ENCODE measurements at places on chromosomes 16 and 17.

DNA sequence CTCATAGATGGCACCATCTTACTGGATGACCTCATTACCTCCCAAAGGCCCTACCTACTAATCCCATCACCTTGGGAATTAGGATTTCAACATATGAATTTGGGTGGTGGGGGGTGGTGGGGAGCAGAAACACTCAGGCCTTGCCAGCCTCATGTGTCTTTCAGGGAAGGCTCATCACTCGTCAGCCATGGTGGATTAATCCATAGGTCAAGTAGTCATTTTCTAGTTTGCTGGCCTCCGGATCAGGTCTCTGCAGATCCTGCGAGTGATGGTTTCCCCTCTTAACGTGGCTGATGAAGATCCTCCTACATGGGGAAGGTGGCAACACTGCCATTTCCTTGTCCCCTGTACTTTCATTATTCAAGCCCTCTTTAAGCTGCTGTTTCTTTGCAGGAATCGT is 101.1 kb downstream of the CLEC16A start:
- H3K4me1 ChIP-seq, result peaks cover 8% of the 10 kb centered on the region
- H3K27me3 ChIP-seq, result no peaks in the 10 kb centered on the region
- no peak overlapping the region for H3K27ac ChIP-seq
- DNase-seq, result no peak

DNA sequence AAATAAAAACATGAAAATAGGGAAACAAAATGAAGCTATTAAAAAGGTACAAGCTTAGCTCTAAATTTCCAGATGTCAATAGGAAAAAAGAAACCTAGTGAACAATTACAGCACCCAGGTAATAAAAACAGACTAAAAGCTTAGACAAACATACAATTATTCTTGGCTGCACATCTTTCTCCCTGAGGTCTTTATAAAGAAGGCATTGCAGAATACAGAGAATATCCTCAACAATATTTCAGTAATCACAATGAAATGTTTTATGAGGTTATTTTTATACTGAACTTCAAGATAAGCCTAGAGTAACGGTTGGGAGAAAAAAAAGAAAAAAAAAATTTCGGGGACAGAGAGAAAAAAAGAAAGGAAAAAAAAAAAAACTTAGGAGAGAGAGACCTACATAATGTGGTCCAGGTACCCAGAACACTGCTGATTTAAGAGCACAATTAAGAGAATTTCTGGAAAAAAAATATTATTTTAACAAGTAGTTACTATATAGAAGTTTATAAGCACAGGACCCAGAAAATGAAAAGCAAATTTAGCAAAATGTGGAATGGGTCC is 26.5 kb downstream of the KANSL1 start:
- H3K27me3 ChIP-seq, result no peaks in the 10 kb centered on the region
- DNase-seq, result no peak
- peaks cover 20% of the 10 kb centered on the region for H3K4me1 ChIP-seq

DNA sequence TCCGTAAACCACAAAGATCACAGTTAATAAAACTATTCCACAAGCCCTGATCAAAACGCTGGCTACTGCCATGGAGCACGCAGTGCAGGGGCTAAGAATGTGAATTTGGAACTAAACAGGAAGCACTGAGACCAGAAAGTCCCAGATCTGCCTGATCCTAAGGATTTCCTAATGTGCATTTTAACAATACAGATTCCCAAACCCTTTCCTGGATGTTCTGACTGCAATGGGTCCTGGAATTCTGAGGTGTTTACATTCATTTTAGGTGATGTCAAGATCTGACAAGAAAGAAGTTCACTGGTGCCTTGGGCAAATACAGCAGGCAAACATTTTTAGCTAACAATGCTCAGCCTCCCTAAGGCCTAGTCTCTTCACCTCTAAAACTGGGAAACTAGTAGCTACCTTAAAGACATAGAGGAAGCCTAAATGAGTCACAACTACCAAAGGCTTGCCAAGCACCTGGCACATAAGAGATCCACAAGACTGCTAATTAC is 10.3 kb downstream of the NSMCE1 start:
- H3K4me1 ChIP-seq, result peaks cover 34% of the 10 kb centered on the region
- peak overlapping the region; percentile 23 for H3K27ac ChIP-seq
- no peaks in the 10 kb centered on the region for H3K36me3 ChIP-seq
- no peaks in the 10 kb centered on the region for H3K27me3 ChIP-seq
- H3K4me3 ChIP-seq, result no peak overlapping the region

- no peaks in the 10 kb centered on the region for H3K4me1 ChIP-seq
- H3K36me3 ChIP-seq, result no peaks in the 10 kb centered on the region
- no peak overlapping the region for H3K27ac ChIP-seq
- no peak for DNase-seq
- H3K27me3 ChIP-seq, result no peaks in the 10 kb centered on the region
- no peak overlapping the region for H3K4me3 ChIP-seq
Measured at GRCh38 chr17:42251115-42251514, 25.1 kb downstream of the STAT5B start.

GRCh38 chr17:49730078-49730784 is 22.5 kb upstream of the SLC35B1 start:
- H3K27ac ChIP-seq, result no peak overlapping the region
- no peaks in the 10 kb centered on the region for H3K4me1 ChIP-seq
- DNase-seq, result no peak
- no peaks in the 10 kb centered on the region for H3K36me3 ChIP-seq
- H3K27me3 ChIP-seq, result no peaks in the 10 kb centered on the region

GRCh38 chr17:46962374-46962790 is 16.7 kb downstream of the RPRML start:
- peaks cover 7% of the 10 kb centered on the region for H3K4me1 ChIP-seq
- no peak overlapping the region for H3K27ac ChIP-seq
- H3K36me3 ChIP-seq, result no peaks in the 10 kb centered on the region
- H3K4me3 ChIP-seq, result no peak overlapping the region
- peak; percentile 63 for DNase-seq

DNA sequence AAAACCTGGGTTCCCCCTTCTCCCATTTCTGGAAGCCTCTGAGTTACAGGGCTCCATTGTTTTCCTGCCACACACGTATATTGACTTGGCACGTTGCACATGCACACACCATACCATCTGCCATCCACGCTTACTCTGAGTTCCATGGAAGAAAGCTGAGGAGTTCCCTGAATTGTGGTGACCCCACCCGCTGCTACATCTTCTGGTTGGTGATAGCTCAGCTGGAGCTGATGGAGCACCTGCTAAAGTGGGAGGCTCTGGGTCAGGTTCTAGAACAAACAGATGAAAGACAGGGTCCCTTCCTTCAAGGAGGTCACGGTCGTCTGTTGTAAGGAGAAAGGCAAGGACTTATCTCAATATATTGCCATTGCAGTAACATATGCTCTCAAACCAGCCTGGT is 41.1 kb downstream of the TMEM11 start:
- H3K4me1 ChIP-seq, result no peaks in the 10 kb centered on the region
- no peak for DNase-seq
- H3K27me3 ChIP-seq, result no peaks in the 10 kb centered on the region
- H3K27ac ChIP-seq, result no peak overlapping the region

DNA sequence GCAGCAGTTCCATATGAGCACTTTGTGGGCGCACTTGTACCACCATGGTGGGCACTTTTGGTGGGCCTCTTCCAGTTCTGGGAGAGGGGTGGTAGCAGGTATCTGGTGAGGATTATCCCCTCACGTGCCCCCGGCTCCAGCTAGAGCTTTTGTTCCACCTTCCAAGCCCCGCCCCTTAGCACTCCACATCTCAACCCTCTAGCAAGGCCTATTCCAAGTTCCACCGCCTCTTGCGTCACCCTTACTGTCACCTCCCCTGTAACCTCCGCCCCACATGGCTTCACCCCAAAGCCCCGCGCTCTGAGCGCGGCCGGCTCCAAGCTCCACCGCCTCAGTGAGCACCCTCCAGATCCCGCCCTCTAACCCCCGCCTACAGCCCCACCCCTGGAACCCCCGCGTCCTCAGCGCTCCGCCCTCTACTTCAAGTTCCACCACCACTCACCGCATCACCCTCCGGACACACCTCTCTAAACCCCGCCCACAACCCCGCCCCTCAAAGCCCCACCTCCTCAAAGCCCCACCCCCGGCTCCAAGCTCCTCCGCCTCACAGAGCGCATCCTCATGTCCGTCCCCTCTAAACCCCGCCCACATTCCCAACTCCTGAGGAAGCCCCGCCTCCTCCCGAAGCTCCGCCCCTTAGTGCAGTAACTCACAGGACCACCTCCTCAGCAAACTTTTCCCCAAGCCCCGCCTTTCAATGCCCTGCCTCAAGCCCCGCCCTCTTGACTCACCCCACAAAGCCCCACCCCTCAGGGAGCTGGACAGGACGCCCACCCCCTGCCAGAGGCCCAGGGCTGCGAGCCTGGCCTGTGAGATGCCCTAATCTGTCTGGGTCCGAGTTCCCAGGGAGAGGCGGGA is 11.1 kb downstream of the SCN4A start:
- no peak overlapping the region for H3K4me3 ChIP-seq
- H3K4me1 ChIP-seq, result no peaks in the 10 kb centered on the region
- H3K36me3 ChIP-seq, result no peaks in the 10 kb centered on the region
- peak; percentile 39 for DNase-seq
- H3K27me3 ChIP-seq, result no peaks in the 10 kb centered on the region

DNA sequence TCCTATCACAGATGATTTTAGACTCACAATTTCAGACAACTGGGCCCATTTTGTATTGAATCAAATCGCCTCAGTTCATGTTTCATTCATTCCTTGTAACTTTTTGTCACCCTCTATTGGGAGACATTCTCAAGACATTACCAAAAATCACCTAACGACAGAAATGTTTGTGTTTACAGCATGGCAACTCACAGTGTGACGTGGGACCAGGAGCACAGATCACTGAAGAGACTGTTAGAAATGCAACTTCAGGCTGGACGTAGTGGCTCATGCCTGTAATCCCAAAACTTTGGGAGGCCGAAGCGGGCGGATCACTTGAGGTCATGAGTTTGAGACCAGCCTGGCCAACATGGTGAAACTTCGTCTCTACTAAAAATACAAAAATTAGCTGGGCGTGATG is 249.6 kb downstream of the NTN1 start:
- no peaks in the 10 kb centered on the region for H3K36me3 ChIP-seq
- DNase-seq, result no peak
- H3K27ac ChIP-seq, result no peak overlapping the region
- H3K4me3 ChIP-seq, result no peak overlapping the region
- no peaks in the 10 kb centered on the region for H3K4me1 ChIP-seq

DNA sequence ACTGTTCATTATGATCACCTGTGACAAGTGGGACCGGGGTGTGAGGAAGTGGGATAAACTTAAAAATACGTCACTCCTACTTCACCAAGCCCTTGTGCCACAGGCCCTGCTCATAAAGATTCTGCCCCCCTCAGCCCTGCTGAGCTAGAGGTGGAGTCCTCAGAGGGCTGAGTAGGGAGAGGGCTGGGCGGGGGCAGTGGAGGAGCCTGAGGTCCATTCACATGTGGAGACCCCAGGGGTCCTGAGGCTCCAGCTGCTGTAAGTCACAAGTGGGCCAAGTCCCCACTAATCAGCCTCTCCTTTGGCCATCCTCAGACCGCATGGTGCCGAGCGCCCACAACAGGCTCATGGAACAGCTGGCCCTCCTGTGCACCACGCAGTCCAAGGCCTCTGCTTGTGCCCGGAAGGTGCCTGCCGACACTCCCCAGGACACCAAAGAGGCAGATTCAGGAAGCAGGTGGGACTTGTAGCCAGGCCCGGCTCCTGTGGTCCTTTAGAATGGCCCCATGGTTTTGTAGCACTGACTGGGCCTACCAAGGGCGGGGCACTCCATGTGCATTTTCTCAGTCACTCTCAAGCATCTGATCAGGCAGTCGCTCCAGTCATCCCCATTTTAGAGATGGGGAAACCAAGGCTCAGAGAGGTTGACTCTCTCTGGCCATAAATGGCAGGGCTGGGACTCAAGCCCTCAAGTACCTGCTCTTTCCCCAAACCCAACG is 10.4 kb downstream of the DNAAF8 start:
- no peaks in the 10 kb centered on the region for H3K4me1 ChIP-seq
- no peak for DNase-seq
- H3K4me3 ChIP-seq, result no peak overlapping the region
- no peaks in the 10 kb centered on the region for H3K36me3 ChIP-seq
- no peak overlapping the region for H3K27ac ChIP-seq
- no peaks in the 10 kb centered on the region for H3K27me3 ChIP-seq

DNA sequence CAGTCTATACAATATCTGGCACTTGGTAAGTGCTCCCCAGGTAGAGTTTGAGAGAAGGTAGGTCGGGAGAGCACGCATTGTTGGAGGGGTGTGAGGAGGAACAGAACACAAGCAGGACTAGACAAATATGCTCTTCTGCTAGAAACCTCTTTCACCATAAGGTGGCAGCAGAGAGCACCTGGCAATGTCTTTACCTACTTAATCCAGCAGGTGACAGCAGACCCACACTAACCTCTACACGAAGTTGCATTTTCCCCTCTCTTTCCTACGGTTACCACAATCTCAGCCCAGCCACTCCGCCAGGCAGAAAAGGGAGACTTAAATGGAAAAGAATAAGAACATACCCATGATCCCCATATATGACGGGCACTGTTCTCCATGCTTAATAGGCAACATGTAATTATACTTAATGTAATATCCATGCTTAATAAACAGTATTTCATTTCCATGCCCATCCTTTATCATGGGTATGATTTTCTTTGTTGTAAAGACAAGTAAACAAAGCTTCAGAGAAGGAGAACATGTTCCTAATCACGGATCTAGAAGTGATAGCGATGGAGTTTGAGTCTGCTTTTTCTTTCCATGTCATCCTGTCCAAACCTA is 55.1 kb upstream of the CCL2 start:
- no peak overlapping the region for H3K4me3 ChIP-seq
- no peaks in the 10 kb centered on the region for H3K4me1 ChIP-seq
- H3K27ac ChIP-seq, result no peak overlapping the region
- peak; percentile 77 for DNase-seq

DNA sequence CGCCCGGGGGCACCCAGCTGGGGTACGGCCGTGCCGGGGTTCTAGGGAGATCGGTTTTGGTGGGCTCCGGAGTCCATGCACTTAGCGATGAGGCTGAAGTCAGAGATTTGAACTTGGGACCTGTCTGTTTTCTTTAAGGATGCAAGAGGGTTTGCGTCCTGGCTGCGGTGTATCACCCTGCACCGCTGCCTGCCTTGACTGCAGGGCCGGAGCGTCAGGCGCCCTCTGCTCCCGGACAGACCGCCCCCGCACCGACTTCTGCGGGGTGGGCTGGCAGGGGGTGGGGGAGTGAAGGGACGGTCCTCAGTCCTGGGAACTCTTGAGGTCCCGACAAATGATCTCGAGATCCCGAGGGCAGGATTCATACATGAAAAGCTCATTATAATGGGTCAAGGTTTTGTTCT is 701 bp downstream of the PDP2 start:
- H3K4me1 ChIP-seq, result peaks cover 9% of the 10 kb centered on the region
- peak overlapping the region; percentile 96 for H3K4me3 ChIP-seq
- H3K27me3 ChIP-seq, result no peaks in the 10 kb centered on the region
- H3K27ac ChIP-seq, result no peak overlapping the region
